ENCODE measurements at places on chromosomes 2 and 18.

GRCh38 chr2:29260142-29260772 is 145.0 kb downstream of the CLIP4 start:
- DNase-seq = no peak

GRCh38 chr2:19187323-19188020 is 171.0 kb downstream of the OSR1 start:
- DNase-seq = no peak

DNA sequence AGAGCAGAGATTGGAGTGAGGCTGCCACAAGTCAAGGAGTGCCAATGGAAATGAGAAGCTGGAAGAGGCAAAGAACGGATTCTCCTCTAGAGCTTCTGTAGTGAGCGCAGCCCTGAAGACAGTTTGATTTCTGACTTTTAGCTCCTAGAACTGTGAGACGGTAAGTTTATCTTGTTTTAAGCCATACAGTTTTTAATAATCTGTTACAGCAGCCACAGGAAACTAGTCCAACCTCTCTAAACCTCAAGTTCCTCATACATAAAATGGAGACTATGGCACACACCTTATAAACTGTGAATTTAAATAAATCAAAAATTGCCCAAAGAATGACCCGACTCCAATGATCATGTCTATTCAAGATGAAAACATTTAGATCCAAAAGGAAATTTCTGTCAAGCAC is 596.5 kb downstream of the BCL11A start:
- DNase-seq = no peak

- DNase-seq = no peak
Observed at GRCh38 chr2:231568098-231568784, 24.4 kb upstream of the TEX44 start.

GRCh38 chr18:59038295-59039039 is 101.2 kb upstream of the SEC11C start:
- DNase-seq = no peak

DNA sequence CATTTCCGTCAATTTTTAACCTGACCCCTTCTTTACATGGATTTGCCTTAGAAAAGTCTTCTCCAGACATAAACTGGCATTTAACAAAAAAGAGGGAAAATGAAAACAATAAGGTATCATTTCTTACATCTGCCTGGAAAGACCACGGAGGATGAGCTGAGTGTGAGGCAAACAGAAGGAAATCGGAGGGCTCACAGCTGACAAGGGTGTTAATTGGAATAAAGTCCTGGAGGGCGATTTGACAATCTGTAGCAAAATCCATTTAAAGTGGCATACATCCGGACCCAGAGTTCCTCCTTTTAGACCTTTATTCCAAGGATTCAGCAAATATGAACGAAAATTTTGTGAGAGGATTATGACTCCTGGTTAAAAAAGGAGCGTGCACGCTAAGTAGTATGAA is 179.7 kb upstream of the COPS8 start:
- DNase-seq = no peak

Measured in thymus (tissue), 14 donors.